ENCODE measurements at places on chromosomes 5 and 9.

DNA sequence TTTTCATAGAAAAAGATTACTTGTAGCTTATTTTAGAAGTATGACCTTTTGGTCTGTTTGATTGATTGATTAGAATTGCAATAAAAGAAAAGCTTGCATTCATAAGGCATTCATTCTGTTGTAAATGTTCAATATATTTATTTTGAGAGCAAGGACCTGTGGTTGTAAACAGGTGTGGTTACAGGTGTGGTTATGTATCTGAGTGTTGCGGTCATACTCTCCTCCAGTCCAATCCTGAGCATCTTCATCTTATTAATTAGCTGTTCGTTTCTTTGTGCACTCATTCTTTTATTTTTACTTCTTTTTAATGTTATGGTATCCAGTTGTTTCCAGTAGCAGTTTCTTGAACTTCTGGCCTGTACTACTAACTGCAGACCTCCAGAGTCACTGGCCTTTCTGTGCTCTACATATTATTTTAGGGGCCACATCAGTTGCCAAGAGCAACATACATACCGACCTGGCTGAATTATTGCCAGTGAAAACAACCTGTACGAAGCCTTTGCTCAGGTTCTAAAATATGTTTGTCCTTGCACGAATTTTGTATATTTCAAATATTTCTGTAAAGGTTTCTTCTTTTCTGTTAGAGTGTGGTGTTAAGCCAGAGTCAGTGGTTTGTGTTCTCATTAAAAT, 128.7 kb downstream of the CDC42SE2 start:
- DNase-seq: no peak

DNA sequence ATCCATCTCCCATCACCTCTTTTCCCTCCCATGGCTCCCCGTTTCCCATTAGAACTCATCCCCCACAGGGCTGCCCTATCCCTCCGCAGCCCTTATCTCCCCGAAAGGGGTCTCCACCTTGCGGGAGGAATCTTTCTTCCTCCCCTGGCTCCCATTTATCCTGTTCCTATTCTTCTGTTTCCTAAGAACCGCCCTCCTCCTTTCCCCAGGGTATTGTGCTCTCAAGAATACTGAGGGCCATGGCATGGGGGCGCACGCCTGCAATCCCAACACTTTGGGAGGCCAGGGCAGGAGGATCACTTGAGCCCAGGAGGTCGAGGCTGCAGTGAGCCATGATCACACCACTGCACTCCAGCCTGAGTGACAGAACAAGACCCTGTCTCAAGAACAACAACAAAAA, 665 bp downstream of the CD72 start:
- no peak for DNase-seq

- no peak for DNase-seq
Observed at GRCh38 chr5:131786036-131786435, 10.8 kb downstream of the FNIP1 start.

- no peak for DNase-seq
Observed at GRCh38 chr9:131574730-131575640, 29.7 kb downstream of the PRRT1B start.

GRCh38 chr5:72511366-72511765, 4.2 kb upstream of the ZNF366 start:
- DNase-seq: no peak

DNA sequence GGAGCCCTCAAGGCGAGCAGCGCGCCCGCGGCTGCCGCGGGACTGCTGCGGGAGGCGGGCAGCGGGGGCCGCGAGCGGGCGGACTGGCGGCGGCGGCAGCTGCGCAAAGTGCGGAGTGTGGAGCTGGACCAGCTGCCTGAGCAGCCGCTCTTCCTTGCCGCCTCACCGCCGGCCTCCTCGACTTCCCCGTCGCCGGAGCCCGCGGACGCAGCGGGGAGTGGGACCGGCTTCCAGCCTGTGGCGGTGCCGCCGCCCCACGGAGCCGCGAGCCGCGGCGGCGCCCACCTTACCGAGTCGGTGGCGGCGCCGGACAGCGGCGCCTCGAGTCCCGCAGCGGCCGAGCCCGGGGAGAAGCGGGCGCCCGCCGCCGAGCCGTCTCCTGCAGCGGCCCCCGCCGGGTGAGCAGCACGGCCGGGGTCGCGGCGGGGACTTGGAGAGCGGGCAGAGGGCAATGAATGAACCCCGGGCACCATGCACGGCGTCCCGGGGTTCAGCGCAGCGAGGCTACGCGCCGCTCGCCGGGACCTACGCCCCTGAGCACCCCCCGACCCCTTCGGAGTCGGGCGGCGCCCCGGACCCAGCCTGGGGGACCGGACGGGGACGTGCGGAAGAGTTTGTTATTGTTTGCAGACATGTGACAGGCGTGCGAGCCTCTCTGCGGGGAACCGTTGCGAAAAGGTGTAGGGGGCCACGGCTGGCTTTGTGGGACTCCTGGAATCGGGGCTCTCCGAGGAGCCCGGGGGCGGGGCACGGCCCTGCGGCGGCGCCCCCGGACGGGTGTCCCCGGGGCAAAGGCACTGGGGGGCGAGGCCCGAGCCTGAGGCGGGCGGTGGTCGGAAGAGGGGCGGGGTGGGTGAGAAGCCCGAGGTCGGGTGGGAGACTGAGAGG, 553 bp downstream of the MAP3K1 start:
- DNase-seq: peak; percentile 72

- peak; percentile 53 for DNase-seq
Observed at GRCh38 chr5:20514145-20514544, 526.1 kb upstream of the CDH18 start.

- peak; percentile 78 for DNase-seq
Observed at GRCh38 chr9:107422189-107423185, 67.1 kb downstream of the KLF4 start.

DNA sequence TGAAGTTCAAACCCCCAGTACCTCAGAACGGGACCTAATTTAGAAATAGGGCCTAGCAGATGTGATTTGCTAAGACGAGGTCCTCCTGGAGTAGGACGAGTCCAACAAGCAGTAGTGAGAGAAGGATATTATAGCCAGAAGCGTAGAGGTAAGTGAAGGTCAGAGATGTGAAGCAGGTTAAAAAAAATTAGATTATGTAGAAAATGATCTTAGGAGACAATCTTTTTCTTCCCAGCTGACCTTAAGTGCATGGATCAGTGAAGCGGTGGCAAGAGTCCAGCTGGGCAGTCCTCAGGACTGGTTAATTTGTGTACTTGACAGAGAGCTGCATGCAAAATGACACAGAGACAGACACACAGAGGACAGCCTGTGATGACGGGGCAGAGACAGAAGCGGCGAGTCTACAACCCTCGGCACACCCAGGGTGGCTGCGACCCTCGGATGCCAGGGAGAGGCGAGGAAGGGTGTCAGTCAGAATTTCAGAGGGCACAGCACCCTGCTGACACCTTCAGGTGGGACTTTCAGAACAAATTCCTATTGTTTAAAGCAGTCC, 131.4 kb upstream of the IRX4 start:
- DNase-seq: no peak

DNA sequence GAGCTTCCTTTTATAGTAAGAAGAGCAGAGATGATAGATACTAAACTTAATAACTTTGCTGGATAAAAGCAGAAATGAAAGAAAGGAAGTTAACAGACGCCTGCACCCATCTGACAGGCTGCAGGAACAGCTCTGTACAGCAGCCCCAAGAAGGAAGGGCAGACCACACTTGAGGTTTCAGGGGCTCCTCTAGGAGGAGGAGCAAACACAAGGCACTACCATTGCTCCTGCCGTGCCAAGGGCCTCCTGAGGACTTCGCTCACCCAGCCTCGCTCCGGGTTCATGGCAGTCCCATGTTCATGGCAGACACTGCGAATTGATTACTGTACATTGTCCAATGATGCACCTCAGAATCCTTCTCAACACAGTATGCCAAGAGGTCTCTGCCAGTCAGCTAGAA, 85.1 kb downstream of the AMBP start:
- DNase-seq: no peak

GRCh38 chr9:136245219-136246150, at the start of gene QSOX2:
Gene QSOX2 (minus strand): TSS chr9:136245812. CDS start chr9:136245803, 9 bp downstream.
- peak; percentile 79 for DNase-seq

DNA sequence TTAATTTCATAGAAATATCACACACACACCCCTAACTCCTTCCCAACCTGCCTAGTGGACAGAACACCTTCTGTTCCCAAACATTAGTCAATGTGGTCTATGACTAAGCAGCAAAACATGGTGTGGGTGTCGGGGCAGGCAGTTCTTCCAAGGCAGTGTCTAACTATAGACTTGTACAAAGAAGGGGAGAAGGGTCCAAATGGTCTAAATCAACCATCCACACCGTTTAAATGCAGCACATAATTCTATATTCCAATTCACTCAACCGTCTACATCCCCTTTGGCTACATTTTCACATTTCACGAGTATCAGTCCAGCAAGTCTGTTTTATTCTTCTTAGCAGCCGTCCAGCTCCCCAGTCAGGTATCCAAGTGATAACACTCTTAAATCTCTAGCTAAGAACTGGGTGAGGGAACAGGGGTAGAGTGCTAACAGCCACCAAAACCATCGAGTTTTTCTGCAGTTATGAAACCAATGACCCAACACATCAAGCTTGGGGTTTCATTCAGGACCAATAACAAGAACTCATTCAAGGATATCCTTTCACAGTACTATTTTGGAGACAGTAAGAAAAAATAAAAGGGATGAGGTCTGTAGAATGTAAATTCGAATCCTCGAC, 3.3 kb downstream of the ZNF608 start:
- DNase-seq: no peak

DNA sequence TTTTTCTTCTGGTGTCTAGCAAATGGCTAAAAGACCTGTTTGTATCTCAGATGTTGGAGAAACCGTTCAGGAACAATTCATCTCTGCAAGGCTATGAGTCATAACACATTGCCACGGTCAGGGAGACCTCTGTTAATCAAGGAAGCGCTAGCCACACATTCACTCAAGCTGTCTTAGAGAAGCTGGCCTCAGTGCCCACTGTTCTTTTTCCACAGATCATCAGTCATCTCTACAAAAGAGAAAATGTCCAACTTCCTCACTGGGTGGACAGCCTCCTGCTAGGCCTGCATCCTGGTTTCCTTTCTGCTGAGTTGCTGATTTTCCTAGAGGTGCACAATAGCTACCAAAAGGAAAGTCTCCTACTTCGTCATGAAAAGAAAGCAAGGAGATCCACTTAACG, 360.5 kb downstream of the BNC2 start:
- DNase-seq: peak; percentile 1

DNA sequence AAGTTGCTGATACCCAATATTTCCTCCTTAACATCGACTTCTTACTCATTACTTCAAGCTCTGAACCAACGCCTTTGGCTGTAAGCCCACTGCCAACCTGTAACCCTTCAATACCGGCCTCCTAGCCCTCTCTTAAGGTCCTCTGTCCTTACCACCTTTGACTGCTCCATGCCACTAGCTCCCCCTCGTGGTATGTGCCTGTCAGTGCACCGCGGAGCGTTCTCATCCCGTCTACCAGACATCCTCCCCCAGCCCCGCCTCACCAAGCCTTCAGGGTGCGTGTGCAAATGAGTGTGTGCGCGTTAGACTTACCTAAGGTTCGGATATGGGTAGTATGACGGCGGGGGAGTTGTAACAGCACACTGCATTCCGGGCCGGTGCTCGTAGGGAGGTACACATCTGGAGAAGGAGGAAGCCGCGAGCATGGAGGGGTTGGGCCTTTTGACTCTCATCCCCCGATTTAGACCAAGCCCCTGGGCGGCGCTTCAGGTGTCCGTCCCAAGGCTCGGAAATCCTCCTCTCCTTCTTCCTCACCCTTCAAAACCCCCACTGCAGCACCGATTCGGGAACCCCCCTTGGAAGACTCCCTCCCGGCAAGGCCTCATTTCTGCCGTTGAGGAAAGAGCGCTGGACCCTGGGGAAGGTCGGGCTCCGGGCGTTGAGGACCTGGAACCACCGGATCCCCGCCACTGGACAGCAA, 2.8 kb upstream of the MYORG start:
- DNase-seq: peak; percentile 93

DNA sequence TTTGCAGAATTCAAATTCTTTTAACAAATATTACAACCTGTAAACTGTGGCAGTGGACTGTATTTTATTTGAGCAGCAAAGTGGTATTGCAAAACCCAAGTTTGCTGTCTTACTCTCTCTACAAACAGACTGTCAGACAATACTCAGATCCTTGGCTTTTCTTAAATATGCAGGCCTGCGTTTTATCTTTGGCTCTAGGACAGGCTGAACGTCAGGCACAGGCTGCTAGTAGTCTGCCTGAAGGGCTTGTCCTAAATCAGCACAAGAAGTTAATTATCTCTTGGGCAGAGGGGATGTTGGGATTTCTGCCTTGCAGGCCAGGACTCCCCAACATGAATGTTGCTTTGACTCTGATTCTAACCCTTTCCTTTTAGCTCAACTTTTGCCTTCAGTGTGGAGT, 147.5 kb downstream of the SLIT3 start:
- no peak for DNase-seq

- DNase-seq: peak; percentile 69
Observed at GRCh38 chr5:60945813-60946187, 795 bp downstream of the NDUFAF2 start.

DNA sequence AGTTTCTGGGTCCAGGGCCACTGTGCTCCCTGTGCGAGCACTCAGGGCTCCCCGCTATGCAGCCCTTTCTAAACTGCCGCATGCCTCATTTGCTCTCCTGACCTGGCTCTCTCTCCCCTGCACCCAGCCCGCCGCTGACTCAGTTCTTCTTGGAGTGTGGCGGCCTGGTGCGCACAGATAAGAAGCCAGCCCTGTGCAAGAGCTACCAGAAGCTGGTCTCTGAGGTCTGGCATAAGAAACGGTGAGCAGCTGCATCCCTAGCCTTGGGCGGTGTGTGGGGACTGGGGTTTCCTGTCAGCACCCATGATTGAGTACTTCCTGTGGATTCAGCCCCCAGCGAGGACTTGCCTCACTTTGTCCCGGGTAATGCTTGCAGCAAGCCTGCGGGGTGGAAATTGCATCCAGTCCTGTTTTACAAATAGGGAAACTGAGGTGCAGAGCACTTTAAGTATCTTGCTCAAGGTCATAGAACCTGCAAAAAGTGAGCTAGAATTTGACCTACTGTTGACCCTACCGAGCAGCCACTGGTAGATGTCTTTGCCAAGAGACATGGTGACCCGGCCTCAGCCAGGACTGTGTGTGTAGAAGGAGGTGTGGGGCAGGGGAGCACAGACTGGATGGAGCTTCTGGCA, 27.9 kb downstream of the USP20 start:
- peak; percentile 97 for DNase-seq

- no peak for DNase-seq
Observed at GRCh38 chr9:81344366-81344765, 345.0 kb downstream of the TLE1 start.

GRCh38 chr9:101138509-101138908, 110.0 kb downstream of the PLPPR1 start:
- DNase-seq: peak; percentile 29

- peak; percentile 14 for DNase-seq
Observed at GRCh38 chr5:99004960-99005359, 76.2 kb upstream of the CHD1 start.

GRCh38 chr5:58680503-58680902, 97.6 kb downstream of the RAB3C start:
- no peak for DNase-seq

GRCh38 chr5:115439042-115439441, 105.5 kb downstream of the FEM1C start:
- no peak for DNase-seq

GRCh38 chr5:163163858-163164257, 273.5 kb upstream of the CCNG1 start:
- DNase-seq: peak; percentile 14

GRCh38 chr5:88833371-88834130, 49.4 kb downstream of the MEF2C start:
- DNase-seq: peak; percentile 20

GRCh38 chr5:35316611-35317274, 86.5 kb upstream of the PRLR start:
- DNase-seq: no peak

Data from OCI-M1 (cell line).